ENCODE measurements at places on chromosomes 3 and 15. TPM values are rescaled to one million over a fixed set of nuclear protein-coding genes. Genes with fewer than 3 reads are reported as not detected.

GRCh38 chr3:14791343-14791945, 27.3 kb upstream of the FGD5 start:
- DNase-seq, result peak; percentile 67

- no peak for DNase-seq
Measured at GRCh38 chr3:29100292-29100691, 180.6 kb upstream of the RBMS3 start.

GRCh38 chr3:141352262-141352984, 15.9 kb upstream of the ZBTB38 start:
- DNase-seq, result no peak

DNA sequence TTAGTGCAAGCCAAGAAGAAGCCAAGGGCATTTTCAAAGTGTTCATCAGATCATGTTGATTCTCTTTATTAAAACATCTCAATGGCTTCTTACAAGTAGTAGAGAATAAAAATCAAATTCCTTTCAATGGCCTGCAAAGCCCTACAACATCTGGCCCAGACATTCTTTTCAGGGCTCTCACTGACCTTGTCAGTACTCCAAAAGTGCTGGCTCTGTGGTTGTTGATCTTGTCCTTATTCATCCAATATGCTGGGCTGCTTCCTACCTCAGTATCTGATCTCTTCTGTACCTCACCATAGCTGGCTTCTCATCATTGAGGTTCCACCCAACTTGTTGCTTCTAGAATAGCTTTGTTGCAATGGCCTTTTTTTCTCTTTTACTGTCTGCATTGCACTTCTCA, 74.0 kb upstream of the SAMMSON start:
- DNase-seq, result no peak

DNA sequence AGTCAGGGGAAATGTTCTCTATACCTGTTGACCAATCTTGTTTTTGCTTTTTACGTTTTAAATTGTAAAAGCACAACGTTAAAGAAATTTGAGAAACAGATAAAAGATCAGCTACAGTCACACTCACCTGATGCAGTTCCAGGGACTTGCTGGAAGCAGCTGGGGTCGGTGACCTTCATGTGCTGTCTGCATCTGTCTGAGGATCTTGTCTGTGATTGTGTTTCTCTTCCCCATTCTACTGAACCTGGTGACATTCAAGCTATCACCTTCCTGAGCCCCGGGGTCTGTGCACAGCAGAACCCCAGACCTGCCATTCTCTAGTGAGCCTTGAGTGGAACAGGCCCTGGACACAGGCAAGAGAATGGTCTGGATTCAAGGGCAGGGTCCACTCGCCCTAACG, 66.4 kb upstream of the SIAH2 start:
- DNase-seq, result no peak

DNA sequence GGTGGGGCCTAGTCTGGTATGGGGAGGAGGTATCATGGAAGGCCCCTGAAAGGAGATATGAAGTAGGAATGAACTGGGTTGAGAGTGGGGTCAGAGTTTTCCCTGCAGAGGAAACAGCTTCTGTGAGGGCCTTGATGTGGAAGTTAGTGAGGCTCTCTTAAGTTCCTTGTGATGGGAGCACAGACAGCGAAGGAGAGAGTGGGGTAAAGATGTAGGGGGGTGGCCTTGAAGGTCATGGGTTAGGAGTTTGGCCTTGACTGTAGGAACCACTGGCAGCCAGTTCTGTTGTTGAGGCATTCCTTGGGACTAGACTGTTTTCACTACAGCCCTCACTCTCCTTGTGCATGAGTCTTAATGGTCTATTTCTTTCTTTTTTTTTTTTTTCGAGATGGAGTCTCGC, 77.8 kb upstream of the NMNAT3 start:
- no peak for DNase-seq

DNA sequence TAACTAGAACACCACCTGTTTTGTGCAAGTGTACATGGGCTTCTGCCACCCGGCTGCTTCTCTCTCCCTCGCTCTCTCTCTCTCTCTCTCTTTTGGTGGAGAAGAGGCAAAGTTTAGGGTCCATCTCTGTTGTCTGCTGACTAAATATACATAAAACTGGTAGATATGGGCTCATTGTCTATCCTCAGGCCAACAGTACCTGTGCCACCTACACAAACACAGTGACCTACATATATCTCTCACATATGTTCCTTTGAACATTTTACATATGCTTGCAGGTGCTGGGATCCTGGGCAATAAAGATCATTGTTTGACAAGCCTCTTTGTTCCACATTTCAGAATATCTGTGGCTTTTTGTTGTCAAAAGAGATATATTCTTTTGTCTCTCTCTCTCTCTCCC, 256.3 kb upstream of the KCNH8 start:
- DNase-seq, result no peak

XIRP1 gene
- total RNA-seq, result 2.2 TPM

XRN1 gene
- total RNA-seq, result 33.3 TPM

OXNAD1 gene
- 16.2 TPM for total RNA-seq

CYP11A1 gene
- 0.87 TPM for total RNA-seq

PCSK6 gene
- total RNA-seq, result 84.1 TPM

H1-8 gene
- total RNA-seq, result not detected

TRANK1 gene
- total RNA-seq, result 17.4 TPM
